AG20443 (cell line): ENCODE measurements at places on chromosomes 3 and 15.

DNA sequence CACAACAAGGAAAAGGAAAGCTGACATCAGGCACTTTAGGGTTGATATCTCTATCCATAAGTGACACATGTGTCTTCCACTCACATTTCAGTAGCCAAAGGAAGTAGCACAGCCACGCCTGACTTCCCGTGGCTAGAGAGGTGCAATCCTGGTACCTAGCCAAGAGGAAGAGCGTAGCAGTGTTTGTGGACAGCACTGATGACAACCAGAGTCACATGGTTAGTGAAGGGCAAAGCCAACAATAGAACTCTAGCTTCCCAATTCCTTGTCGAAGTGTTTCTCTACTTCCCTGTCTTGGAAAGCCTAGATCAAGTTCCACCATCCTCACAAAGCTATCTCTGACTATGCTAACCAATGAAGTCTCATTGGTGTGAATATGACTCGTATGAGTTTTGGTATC is 189.2 kb downstream of the RSL24D1 start:
- DNase-seq = no peak

GRCh38 chr3:141828890-141829289 is 47.6 kb upstream of the ATP1B3 start:
- peak; percentile 77 for DNase-seq

GRCh38 chr15:31305796-31306425 is 20.7 kb upstream of the KLF13 start:
- DNase-seq = no peak

GRCh38 chr3:139608924-139609323 is 68.8 kb downstream of the NMNAT3 start:
- DNase-seq = no peak
